ENCODE measurements at places on chromosomes 12 and 14.
A peak's percentile ranks its signal among the peaks of the same experiment; 100 is the strongest.

- DNase-seq = no peak
Observed at GRCh38 chr12:66539431-66539830, 139.4 kb downstream of the GRIP1 start.

DNA sequence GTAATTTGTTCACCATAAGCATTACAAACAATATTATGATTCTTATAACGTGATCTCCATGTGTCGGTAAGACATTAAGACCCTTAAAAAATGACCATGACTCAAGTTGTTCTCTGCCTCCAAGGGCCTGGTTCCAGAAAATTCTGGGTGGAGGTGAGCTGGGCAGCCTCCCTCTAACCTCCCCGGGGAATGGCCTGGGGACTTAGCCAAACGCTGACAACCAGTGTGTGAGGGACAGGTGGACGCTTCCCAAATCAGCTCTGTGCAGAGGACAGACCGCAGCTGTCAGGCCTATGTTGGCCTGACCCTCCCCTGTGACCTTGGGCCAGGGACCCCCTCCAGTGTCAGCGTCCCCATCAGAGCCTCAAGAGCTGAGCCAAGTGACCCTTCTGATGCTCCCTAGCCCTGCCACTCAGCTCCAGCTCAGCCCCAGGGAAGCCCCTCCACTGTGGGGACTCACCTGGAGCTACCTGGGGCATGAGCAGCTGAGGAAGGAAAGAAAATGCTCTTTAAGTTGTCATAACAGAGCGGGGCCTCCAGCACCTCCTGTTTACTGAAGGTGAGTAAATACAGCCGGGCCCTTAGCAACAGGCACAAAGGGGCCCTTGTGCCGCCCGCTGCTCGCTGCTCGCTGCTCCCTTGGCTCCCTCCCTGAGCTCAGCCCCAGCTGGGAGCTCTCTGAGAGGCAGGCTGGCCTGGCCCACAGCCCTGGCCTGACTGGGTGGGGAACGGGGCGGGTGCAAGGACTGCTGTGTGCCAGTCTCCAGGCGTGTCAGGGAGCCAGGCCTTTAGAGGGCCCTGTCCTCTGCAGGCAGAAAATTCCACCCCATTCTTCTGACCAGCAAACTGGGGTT is 116.6 kb downstream of the CALM1 start:
- DNase-seq = no peak

GRCh38 chr12:8701046-8701660 is 3.4 kb downstream of the RIMKLB start:
- no peak for DNase-seq

GRCh38 chr12:105854071-105854470 is 284.7 kb downstream of the NUAK1 start:
- no peak for DNase-seq

DNA sequence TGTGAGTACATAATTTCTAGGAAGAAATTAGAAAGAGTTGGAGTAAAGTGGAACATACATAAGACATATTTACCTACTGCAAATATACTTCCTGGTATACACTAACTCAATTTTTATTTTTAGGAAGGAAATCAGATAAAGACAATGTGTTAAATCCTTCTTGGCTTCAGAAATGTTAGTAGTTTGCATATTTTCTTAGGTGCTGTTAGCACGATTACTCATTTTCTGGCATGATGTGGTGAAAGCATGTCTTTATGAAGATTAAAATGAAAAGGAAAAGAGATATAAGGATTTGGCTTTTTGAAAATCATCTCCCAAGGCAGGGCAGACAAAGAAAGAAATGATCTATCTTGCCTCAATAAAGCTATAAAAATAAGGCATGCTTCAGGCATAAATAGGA is 287.6 kb upstream of the E2F7 start:
- DNase-seq = no peak

DNA sequence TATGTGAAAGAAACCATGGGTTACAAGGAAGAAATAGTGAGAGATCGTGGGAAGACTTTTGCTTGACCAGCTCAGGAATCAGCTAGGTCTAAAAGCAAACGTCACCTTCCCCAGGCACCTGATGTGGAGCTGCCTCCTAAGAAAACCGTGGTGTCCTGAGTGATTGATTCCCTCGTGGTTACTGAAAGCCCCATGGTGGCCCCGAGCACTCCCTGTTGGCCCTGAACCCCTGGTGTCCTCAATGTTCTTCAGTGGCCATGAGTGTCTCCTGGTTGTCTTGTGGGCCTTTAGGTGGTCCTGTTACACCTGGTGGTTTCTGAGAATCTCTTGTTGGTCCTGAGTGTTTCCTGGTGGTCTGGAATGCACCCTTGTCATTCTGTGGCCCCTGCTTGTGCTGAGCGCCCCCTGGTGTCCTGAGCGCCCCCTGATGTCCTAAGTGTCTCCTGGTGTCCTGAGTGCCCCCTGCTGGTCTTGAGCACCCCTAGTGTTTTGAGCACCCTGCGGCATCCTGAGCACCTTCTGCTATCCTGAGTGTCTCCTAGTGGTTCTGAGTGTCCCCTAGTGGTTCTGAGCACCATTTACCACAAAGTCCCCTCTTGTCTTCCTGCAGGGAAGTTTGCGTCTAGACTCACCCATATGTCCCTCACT is 518.7 kb downstream of the TMEM121 start:
- peak; percentile 70 for DNase-seq

GRCh38 chr14:83463500-83464098 is 1929.9 kb upstream of the SEL1L start:
- DNase-seq = no peak

- no peak for DNase-seq
Observed at GRCh38 chr14:64733321-64733720, 29.1 kb downstream of the PLEKHG3 start.

GRCh38 chr12:75699728-75700496 is 188.5 kb upstream of the KRR1 start:
- no peak for DNase-seq

DNA sequence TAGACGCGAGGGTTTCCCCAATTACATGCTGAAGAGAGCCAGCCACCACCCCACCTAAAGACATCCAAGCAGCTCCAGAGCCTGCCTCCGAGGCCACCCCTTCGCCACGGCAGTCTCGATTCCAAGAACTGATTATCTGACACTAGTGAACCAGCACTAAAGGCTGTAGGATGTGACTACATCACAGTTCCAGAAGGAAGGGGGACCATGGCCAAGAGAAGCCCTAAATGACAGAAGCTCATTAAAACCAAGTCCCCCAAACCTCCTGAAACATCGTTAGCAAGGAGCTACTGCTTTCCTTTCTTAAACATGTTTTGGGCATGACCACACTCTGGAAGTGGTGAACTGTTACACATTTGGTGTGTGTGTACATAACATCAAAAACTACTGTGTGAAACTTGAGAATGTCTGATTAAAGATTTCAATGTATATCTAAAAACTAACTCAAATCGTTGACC is 88.2 kb downstream of the DUSP16 start:
- DNase-seq = no peak

- DNase-seq = no peak
Observed at GRCh38 chr12:24222968-24223367, 273.5 kb upstream of the SOX5 start.
